T follicular helper cell (primary cell): ENCODE measurements at places on chromosomes 2 and 18.

GRCh38 chr2:166293984-166294383 is 81.8 kb downstream of the SCN9A start:
- no peak for DNase-seq

- no peak for DNase-seq
These were observed 508.1 kb upstream of the CHAC2 start for GRCh38 chr2:53259395-53260009.

DNA sequence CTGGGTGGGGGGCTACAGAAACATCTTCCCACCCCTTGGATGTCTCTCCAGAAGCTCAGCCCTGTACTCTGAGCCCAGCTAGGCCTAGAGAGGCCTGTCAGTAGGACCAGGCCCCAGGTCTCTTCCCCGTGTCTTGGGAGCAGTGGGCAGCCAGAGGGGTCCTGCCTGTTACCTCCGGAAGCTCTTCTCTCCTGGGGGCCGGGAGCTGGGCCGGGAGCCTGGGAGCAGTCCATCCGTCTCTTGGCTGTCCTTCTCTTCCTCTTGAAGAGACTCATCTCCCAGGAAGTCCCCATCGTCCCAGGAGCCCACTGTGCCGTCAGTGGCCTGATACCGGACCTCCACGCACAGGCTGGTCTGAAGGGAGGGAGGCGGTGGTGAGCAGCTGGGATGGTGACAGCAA is 38.3 kb upstream of the OTOF start:
- DNase-seq = no peak

GRCh38 chr2:157927155-157927554 is 51.0 kb upstream of the ACVR1 start:
- DNase-seq = no peak

- no peak for DNase-seq
These were observed 19.8 kb upstream of the GMPPA start for GRCh38 chr2:219478916-219479315.

DNA sequence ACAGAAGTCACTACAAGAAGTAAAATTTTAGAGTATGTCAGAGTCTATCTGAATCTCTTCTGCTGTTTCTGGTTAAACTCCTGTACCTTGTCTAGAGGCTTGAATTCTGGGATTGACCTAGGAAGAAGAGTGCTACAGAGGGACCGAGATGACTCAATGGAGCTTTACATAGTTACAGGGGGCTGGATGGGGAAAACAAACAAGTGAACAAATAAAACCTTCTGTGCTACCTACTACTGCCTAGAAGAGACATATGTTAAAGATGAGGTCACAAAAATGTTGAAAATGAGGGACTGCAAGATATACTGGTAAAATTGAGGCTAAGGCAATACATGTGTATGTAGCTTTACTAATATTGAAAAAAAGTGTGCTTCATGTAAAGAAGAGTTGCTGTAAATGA is 265.4 kb upstream of the TFPI start:
- no peak for DNase-seq

- no peak for DNase-seq
These were observed 82.2 kb upstream of the ITGA4 start for GRCh38 chr2:181374781-181375675.

DNA sequence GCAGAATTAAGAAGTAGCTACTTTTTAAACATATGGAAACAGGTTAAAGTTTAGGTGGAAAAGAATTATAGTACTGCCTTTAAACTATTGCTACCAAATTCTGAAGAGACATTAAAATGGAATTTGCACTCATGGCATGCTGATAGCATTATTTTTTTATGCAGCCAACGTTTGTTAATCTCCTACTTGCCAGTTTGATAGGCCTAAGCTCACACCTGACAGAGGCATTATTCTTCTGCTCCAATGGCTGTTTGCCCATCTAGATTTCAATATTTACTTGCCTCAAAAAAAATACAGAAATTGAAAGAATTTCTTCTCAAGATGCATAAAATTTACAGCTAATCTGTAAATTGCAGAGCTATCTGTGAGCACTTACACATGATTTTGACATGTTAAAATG is 849.6 kb downstream of the CNTNAP5 start:
- DNase-seq = no peak

DNA sequence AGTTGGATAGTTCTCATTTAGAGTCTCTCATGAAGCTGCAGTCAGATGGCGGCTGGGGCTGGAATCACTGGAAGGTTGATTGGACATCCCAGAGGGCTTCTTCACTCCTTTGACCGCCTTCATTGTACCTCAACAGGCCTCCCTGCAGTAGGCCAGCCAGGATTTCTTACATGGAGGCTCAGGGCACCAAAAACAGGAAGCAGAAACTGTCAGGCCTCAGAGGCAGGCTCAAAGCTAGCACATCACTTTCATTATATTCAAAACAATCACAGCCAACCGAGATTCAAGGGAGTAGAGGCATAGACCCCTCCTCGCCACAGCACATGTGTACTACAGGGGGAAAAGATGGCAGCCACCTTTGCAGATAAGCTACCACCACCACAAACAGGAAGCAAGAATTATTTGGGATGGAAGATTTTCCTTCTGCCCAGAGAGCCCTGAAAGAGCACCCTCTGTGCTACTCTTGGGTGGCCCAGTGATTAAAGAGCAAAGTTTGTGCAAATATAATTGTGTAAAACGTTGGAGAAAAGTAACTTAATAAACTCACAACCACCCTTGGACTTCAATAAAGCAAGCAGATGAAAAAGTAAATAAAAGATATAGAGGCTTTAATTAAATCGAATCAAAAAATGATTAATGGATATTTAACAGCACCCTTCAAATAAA is 155.3 kb downstream of the GFPT1 start:
- DNase-seq = no peak

DNA sequence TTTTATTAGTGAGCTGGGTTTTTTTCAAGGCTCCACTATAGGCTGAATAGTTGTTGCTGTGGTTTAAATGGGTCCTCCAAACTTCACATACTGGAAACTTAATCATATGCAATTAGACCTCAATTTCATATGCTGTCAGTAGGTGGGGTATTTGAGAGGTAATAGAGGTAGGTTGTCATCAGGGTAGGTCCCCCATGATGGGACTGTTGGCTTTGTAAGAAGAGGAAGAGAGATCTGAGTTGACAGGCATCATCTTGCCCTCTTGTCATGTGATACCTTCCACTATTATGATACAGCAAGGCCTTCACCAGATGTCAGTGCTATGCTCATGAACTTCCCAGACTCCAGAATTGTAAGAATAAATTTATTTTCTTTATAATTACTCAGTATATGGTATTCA is 819.4 kb downstream of the LRP1B start:
- DNase-seq = no peak

DNA sequence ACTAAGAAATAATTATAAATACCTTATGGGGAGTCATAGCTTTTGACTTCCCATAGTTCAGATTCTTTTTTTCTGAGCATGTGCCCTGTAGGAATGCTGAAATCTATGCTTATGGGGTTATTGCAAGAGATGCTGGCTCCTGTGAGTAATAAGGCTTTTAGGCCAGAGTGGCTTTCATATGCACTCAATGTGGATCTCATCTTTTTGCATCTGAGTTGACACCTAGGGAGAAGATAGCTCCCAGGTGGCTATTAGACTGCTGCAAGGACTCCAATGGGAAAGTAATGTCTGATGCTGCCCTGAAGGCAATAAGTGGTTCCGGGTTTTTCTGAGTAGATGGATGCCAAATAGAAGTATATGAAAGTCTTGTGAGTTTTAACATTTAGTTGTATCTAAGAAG is 21.0 kb downstream of the DNAH6 start:
- no peak for DNase-seq

DNA sequence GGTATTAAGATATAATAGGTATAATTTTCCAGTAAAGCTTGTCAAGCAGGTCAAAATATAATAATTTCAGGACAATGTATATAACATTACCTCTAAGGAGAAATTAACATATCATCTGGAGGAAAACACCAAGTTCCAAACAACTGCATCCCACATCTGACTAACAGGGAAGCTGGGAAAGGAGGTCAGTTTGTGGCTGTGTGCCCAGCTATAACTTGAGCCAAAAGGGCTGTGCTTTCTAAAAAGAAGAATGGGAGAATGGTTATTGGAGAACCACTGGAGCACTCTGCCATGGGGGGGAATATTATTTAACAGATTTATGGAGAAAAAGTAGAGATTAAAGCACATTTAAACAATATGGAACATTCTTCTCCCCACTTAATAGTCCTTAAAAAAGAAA is 390.6 kb upstream of the PKDCC start:
- DNase-seq = no peak

- no peak for DNase-seq
These were observed 249.7 kb upstream of the NCKAP5 start for GRCh38 chr2:133817680-133818566.

- no peak for DNase-seq
These were observed 275.9 kb downstream of the TMX3 start for GRCh38 chr18:68438983-68439382.

- DNase-seq = no peak
These were observed 53.0 kb downstream of the CYP26B1 start for GRCh38 chr2:72094701-72095100.

- no peak for DNase-seq
These were observed 135.8 kb upstream of the DSEL start for GRCh38 chr18:67652288-67652687.

GRCh38 chr2:233007739-233008138 is 5.3 kb downstream of the NGEF start:
- DNase-seq = no peak

DNA sequence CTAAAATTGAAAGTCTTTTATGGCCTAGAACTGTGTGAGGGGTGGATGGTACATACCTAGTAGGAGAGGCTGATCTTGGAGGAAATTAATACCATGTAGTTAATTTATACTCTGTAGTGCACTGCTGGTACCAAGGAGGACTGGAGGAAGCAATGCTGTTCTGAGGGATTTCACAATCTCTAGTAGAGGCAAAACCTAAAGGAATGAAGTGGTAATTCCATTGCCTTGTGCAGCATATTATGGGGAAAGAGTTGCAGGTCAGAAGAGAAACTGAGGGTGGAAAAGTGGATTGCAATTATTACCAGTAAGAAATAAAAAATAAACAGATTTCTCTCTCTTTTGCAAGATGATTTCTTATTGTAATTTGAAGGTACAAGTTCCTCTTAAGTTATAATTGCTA is 2.2 kb downstream of the ABI2 start:
- no peak for DNase-seq

DNA sequence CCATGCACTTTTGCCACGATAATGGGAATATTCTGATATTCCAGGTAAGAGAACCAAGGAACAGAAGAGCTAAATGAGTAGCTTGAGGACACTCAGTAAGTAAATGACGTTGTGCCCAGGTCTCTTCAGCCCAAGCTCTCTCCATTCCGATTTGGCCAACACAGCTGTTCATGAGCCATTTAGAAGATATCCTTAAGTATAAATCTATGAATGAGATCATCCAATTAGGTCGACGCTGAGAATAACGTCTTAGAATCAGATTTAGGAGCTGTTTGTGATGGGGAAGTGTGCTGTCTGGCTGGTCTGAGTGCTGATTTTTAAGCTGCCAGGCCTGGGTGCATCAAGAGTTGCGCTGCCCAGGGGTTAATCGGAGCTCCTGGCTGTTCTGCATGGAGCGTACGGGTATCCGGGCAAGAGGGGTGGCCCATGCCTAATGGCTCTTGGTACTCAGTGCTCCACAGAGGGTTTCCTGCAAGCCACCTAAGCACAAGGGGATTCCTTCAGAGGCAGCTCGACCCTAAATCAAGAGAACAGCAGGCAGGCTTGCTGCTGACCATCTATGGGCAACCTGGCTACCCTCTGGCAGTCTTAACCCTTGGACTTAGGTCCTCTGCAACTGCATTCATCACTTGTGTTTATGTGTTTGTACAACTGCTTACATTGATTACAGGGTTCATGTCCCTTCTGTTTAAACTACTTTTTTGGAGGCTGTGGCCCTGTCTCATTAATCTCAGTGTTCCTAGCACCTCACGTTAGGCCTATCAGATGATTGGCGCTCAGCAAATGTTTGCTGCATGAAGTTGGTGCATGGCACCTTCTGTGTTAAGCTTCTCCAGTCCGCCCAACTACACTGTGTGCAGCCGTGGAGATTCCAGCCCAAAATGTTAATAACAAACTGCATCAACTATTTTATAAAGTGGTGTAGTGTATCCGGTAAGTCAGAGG is 31.9 kb downstream of the SOX11 start:
- no peak for DNase-seq

GRCh38 chr2:190599546-190600220 is 49.2 kb upstream of the NAB1 start:
- DNase-seq = no peak

GRCh38 chr2:70964596-70965386 is 13.6 kb upstream of the ANKRD53 start:
- peak; percentile 77 for DNase-seq

GRCh38 chr2:178514664-178515063 is 34.4 kb downstream of the PLEKHA3 start:
- DNase-seq = no peak

DNA sequence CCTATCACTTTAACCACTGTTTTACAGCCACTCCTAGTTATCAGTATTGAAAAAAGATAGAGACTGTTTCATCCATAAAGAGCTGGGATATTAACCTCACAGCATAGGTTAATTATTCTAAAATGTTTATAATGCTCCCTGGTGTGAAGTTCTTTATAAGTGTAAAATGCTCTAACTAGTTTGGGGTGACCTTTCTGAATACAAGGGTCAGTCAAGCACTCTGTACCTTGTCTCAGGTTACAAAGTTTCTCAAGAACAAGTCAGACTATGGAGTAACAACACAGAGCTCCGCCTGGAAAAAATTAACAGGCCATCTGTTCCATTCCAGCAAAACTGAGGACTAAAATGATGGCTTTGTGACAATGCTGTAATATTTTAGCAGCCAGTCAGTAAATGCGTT is 107.4 kb downstream of the NOL4 start:
- DNase-seq = no peak

- no peak for DNase-seq
These were observed 156.2 kb downstream of the HRH4 start for GRCh38 chr18:24616653-24617052.

GRCh38 chr2:12896318-12896982 is 179.7 kb downstream of the TRIB2 start:
- DNase-seq = no peak

DNA sequence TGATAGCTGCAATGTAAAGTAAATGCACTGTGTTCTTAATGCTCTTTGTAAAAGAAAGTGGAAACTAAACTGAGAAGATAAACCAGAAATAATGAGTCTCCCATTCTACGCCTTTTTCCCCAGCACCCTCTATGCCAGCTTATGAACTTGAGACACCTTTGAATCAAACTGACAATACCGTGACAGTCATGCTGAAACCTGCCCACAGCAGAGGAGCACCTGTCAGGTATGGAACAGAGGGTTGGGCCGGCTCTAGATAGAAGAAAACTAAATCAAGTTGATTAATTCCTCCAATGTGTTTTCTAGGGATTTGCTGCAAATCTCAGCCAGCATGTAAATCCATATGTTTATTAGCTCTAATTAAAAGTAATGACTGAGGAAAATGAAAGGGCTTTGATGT is 520.6 kb upstream of the RAB12 start:
- no peak for DNase-seq

- no peak for DNase-seq
These were observed 519.6 kb upstream of the LINC00305 start for GRCh38 chr18:64668461-64668962.

DNA sequence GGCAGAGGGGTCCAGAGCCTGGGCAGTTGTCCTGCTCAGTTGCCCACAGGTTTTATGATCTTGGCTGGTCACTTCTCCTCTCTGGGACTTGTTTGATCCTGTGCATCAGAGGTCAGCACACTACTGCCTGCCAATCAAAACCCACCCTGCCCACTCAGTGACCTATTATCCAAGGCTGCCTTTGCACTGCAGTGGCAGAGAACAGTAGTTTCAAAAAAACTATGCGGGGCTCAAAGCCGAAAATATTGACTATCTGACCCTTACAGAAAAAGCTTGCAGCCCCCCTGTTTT is 218.2 kb downstream of the CYP26B1 start:
- no peak for DNase-seq
